ENCODE measurements at places on chromosomes 5 and 9.

- peak; percentile 91 for DNase-seq
Observed at GRCh38 chr5:149455889-149456409, 76.9 kb upstream of the IL17B start.

GRCh38 chr5:150853561-150853960 lies 7.2 kb downstream of the IRGM start:
- no peak for DNase-seq

GRCh38 chr9:1857808-1858207 lies 157.3 kb upstream of the SMARCA2 start:
- DNase-seq, result no peak

GRCh38 chr5:123814801-123815470 lies 303.0 kb downstream of the CSNK1G3 start:
- no peak for DNase-seq

GRCh38 chr5:79694183-79694582 lies 4.5 kb downstream of the CMYA5 start:
- no peak for DNase-seq

Measured in trophoblast cell (in vitro differentiated cells and primary cell).